ENCODE measurements at places on chromosomes 11 and 22.

DNA sequence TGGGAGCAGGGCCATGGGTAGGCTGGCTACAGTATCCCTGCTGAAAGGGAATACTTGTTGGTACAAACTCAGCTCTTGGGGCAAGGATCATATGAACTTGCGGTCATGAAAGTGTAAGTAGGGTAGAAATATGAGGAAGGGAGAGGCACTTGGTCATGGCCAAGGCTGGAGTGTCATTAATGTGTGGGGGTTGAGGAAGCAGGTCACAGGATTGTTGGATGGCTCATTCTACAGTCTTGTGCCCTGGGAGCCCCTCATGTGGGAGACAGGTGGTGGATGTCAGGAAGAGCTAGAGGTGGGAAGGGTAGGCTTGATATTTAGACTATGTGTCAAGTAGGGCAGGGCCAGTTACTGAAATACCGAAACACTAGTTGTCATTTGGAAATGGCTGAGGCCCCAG, 95.5 kb downstream of the RRM1 start:
- no peak for DNase-seq

DNA sequence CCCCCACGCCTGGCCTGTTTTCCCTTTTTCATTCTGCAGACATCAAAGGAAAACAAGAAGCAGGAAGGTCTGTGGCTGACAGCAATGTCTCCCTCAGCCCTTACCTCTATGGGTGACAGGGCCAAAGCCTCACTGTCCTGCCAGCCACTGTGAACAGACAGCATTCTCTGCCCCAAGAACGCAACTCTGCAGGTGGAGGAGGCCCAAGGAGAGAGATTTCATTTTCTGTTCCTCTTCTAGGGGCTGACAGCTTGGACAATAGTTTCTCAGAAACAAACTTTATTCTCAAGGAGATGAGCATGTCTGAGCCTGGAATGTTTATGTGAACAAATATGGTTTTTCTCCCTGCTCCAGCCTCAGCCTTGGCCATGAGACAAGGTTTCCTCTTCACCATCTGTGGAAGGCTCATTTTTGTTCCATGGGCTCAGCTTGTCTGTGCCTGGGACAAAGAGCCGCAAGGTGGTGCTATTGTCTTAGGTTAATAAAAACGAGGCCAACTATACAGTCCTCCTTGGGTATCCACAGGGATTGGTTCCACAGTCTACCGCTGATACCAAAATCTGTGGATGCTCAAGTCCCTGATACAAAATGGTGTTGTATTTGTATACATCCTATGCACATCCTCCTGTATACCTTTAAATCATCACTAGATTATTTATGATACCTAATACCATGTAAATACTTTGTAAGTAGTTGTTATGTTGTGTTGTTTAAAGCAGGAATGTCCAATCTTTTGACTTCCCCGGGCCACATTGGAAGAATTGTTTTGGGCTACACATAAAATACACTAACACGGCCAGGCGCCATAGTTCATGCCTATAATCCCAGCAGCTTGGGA, 5.8 kb downstream of the PIWIL3 start:
- no peak for DNase-seq

DNA sequence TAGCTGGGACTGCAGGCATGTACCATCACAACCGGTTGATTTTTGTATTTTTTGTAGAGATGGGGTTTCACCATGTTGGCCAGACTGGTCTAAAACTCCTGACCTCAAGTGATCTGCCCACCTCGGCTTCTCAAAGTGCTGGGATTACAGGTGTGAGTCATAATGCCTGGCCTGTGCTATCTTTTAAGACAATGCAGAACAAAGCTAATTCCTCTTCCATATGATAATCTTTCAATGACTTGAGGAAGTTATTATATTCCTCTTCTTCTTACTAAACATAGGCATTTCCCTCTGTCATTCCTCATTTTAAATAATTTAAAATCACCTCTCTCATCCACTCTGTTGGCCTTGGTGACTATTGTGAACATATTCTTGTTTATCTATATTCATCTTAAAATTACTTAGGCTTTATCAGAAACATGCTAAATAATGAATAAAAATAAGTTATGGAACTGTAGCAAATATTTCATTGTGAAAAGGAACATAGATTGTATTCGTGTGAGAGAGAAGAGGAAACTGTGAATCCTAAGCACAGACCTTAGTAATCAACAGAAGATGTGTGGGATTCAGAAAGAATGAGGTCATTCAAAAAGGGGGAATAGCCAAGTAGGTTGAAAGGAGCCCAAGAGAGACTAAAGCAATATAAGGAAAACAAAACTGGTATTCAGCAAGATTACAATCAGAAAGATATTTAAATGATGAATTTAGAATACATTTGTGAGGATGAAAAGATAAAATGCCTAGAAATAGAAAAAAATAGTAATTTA, 269.4 kb downstream of the TTC28 start:
- DNase-seq = no peak

- no peak for DNase-seq
Measured at GRCh38 chr11:82701847-82702520, 31.7 kb downstream of the FAM181B start.

DNA sequence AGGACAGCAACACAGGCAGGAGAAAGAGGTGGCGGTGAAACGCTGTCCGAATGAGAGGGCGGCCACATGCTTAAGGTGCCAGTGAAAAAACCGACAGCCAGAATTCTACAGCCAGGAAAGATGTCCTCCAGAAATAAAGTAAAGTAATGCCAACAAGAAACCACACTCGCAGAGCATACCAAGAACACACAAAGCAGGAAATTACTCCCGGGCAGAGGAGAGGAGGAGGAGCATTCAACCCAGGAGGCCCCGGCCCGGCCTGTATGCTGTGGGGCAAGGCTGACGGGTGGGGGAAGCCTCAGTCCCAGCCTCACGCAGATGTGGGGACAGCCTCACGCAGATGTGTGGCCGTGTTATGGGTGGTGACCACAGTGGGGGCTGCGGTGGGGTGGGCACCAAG, 28.0 kb downstream of the CHID1 start:
- no peak for DNase-seq

GRCh38 chr11:79035881-79036280, 404.9 kb downstream of the TENM4 start:
- DNase-seq = no peak

DNA sequence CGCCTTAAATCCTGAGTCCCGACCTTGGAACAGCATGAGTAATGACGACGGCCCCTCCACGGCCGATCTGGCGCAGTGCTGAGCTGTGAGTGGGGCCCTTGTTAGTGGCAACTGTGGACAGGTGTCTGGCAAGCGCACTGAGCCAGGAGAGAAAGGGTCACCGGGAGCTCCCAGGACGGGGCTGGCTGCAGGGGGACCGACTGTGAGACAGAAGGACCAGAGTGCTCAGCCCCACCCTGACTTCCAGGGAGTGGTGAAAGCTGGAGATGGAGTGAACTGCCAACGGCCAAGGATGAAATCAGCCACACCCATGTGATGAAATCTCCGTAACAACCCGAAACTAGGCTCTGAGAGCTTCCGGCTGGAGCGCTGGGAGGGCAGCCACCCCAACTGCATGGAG, 228.6 kb downstream of the BRD1 start:
- DNase-seq = no peak

DNA sequence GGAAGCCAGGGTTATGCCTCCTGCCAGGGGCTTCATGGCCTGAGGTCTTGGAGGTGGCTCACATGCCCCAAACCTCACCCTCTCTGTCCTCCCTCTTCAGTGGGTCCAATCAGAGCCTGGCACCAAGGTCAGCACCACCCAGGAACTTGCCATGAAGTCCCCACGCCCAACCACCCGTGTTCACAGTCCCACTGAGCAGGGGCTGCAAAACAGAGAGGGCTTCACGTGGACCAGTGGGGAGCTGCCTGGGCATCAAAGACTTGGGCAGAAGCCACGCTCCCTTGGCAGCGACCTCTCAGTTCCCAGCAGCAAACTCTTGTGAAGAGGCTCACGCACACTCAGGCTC, 425.8 kb upstream of the B3GAT1 start:
- no peak for DNase-seq

DNA sequence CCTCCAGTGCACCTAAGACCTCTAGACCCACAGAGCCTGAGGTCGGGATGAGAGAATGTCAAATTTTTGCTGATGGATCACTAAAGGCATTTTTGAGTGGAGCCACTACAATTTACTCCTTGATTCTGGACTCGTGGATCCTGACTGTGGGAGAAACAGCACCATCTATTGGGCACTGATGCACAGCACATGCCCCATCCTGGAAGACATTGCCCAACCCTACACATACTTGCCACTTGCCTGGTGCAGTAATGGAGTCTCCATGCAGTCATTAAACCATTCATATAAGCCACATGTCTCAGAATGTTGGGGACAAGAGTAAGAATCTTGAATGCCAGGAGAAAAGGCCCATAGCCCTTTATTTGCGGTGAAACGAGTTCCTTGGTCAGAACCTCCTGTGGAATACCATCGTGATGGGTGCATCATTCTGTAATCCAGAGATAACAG, 103.9 kb downstream of the GGTLC2 start:
- DNase-seq = peak; percentile 2

- no peak for DNase-seq
Measured at GRCh38 chr22:30742291-30743256, 47.9 kb downstream of the OSBP2 start.

DNA sequence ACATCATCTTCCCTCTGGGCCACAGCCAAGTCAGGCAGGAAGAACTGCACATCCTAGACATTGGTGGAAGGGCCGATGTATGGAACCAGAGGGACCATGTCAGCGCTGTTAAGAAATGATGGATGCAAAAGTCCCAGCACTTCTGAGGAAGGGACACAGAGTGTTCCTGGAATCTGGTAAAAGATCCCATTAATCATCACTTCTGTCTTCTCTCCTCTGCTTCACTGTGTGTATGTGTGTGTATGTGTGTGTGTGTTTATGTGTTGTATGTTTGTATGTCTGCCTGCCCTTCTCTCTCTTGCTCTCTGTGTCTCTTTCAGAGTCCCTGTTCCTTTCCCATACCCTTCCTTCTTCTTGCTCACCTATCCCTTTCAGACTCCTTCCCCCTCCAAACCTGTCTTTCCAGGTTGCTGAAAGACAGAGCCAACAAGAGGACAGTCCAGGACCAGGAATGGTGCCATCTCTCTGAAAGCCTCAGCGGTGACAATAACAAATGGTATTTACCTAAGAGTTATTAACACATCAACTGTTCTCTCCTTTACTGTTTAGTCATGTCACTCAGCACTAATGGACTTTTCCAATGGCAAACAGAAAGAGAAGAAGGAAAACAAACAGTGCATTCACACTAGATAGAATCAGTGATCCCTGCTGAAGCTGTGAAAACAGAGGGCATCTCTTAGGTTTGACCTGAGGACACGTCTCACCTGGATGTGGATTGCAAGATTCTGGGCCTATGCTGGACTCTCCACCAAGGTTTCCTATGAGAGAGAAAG, 47.1 kb downstream of the EHF start:
- no peak for DNase-seq

- no peak for DNase-seq
Measured at GRCh38 chr11:131254254-131254653, 116.2 kb upstream of the NTM start.

- DNase-seq = no peak
Measured at GRCh38 chr22:39306456-39307361, 12.7 kb downstream of the RPL3 start.

- DNase-seq = no peak
Measured at GRCh38 chr11:46490666-46491065, 99.1 kb upstream of the CHRM4 start.

- DNase-seq = no peak
Measured at GRCh38 chr11:120906766-120907165, 117.1 kb upstream of the TBCEL start.

DNA sequence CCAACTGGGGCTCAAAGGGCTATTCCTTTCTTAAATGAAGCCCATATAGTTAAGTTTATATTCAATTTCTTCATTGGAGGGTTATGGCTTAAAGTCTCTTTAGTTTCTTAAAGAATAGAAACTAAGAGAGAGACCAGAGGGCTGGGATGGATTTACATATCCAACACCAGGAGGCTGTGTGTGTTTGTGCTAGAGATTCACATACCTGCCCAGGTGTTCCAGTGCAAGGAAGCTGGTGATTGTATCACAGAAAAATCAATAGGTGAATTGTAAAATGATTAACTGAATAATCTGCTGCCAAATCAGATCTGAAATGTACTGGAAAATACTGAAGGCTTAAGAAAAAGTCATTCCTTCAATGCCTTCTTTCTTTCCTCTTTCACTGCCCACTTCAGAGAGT, 148.2 kb upstream of the BDNF start:
- no peak for DNase-seq

DNA sequence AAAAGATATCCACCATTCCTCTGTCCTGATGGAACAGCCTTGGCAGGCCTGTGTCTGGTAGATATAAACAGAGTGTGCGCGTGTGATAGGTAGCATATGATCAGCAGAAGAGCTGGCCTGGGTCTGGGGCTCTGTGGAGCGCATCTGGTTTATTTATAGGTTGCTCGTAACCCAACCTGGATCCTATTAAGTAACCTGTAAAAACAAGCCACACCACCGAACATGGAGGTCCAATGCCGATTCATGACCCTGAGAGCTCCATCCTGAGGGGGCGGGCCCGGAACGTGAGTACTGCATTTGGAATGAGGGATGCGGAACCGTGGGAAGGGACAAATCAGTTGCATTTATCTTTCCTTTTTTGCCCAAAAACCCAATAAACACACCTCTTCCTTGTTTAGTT, 31.9 kb upstream of the APOL5 start:
- no peak for DNase-seq

DNA sequence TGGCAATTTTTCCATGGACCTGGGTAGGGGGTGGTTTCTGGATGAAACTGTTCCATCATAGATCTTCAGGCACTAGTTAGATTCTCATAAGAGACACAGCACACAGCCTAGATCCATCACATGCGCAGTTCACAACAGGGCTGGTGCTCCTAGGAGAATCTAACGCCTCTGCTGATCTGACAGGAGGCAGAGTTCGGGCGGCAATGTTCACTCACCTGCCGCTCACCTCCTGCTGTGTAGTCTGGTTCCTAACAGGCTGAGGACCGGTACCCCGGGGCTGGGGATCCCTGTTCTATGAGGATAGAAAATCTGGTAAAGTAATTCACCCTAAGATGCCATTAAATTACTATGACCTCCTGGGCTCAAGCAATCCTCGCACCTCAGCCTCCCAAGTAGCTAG, 318.0 kb downstream of the KIRREL3 start:
- DNase-seq = no peak

- no peak for DNase-seq
Measured at GRCh38 chr11:15146271-15147003, 31.7 kb downstream of the INSC start.

GRCh38 chr22:21101877-21102638, 56.3 kb downstream of the LRRC74B start:
- DNase-seq = no peak

GRCh38 chr22:46617207-46617985, 2.8 kb upstream of the GRAMD4 start:
- no peak for DNase-seq

- no peak for DNase-seq
Measured at GRCh38 chr22:44316393-44317122, 3.8 kb upstream of the SHISAL1 start.

GRCh38 chr11:113234888-113235287, 79.5 kb upstream of the TTC12 start:
- DNase-seq = no peak

DNA sequence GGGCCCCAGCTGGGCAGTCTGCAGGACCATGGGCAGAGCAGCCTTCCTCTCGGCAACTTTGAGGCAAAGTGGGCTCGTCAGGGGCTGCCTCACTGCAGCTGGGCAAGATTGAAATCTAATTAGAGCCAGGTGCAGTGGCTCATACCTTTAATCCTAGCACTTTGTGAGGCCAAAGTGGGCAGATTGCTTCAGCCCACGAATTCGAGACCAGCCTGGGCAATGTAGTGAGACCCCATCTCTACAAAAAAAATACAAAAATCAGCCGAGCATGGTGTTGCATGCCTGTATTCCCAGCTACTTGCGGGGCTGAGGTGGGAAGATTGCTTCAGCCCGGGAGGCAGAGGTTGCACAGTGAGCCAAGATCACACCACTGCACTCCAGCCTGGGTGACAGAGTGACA, 34.2 kb downstream of the ARHGAP8 start:
- no peak for DNase-seq
